Activated CD8-positive, alpha-beta memory T cell treated with anti-CD3 and anti-CD28 coated beads, Interleukin-2, amount 10 ng/mL, durations not matched to agents 7 days and 5 days (primary cell): ENCODE measurements at places on chromosomes 7 and 10. TPM values are rescaled to one million over a fixed set of nuclear protein-coding genes. Genes with fewer than 3 reads are reported as not detected.
A peak's percentile ranks its signal among the peaks of the same experiment; 100 is the strongest.

The ADCYAP1R1 gene
- total RNA-seq, result not detected

The GATA3 gene
- 83.4 TPM for total RNA-seq

The CUZD1 gene
- total RNA-seq, result 3.6 TPM

The CCDC172 gene
- total RNA-seq, result not detected

DNA sequence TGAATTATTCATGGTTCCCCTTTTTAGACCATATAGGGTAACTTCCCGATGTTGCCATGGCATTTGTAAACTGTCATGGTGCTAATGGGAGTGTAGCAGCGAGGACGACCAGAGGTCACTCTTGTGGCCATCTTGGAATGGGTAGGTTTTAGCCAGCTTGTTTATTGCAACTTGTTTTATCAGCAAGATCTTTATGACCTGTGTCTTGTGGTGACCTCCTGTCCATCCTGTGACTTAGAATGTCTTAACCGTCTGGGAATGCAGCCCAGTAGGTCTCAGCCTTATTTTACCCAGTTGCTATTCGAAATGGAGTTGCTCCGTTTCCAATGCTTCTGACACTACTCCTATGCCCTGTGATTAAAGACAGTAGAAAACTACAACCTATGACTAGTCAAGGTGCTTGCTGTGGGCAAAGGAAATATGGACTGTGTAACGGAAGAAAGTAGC, 18.8 kb upstream of the PAXIP1 start:
- no peak overlapping the region for H3K4me3 ChIP-seq
- no peaks in the 10 kb centered on the region for H3K4me1 ChIP-seq
- no peak for DNase-seq
- H3K27ac ChIP-seq, result no peak overlapping the region
- H3K27me3 ChIP-seq, result peaks cover 7% of the 10 kb centered on the region

- DNase-seq, result no peak
- no peaks in the 10 kb centered on the region for H3K27me3 ChIP-seq
- H3K4me1 ChIP-seq, result peaks cover 14% of the 10 kb centered on the region
- H3K27ac ChIP-seq, result no peak overlapping the region
Measured at GRCh38 chr10:97234400-97234799, 48.6 kb upstream of the SLIT1 start.

- H3K27me3 ChIP-seq, result peaks cover 3% of the 10 kb centered on the region
- DNase-seq, result no peak
- H3K4me3 ChIP-seq, result no peak overlapping the region
- no peak overlapping the region for H3K27ac ChIP-seq
- H3K4me1 ChIP-seq, result no peaks in the 10 kb centered on the region
- H3K36me3 ChIP-seq, result no peaks in the 10 kb centered on the region
Measured at GRCh38 chr10:75646218-75646915, 214.9 kb downstream of the LRMDA start.

DNA sequence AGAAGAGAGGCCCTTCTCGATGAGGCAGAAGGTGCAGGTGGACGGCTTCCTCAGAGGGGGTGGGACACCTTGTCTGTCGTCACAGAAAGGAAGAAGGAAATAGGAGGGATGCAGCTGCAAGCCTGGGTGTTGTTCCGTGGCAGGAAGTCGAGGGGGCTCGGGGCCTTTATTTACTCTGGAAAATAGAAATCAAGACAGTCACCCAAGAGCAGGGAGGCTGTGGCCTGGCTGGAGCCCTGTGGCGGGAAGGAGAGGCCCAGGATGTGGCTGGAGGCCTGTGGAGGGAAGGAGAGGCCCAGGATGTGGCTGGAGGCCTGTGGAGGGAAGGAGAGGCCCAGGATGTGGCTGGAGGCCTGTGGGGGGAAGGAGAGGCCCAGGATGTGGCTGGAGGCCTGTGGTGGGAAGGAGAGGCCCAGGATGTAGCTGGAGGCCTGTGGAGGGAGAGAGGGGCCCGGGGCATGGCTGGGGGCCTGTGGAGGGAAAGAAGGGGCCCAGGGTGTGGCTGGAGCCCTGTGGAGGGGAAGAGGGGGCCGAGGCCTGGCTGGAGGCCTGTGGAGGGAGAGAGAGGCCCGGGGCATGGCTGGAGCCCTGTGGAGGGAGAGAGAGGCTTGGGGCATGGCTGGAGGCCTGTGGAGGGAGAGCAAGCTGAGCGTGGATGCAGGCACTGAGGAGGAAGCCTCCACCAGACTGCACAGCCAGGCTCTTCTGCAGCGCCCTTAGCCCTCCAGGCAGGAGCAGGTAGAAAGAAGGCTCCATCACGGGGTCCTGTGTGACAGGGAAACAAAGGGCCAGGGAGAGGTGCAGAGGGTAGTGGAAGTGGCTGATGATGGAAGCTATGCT, 97.3 kb upstream of the SFMBT2 start:
- peak; percentile 89 for DNase-seq
- H3K36me3 ChIP-seq, result peaks cover 61% of the 10 kb centered on the region
- H3K27me3 ChIP-seq, result peaks cover 4% of the 10 kb centered on the region
- peaks cover 71% of the 10 kb centered on the region for H3K4me1 ChIP-seq
- H3K27ac ChIP-seq, result peak overlapping the region; percentile 96

DNA sequence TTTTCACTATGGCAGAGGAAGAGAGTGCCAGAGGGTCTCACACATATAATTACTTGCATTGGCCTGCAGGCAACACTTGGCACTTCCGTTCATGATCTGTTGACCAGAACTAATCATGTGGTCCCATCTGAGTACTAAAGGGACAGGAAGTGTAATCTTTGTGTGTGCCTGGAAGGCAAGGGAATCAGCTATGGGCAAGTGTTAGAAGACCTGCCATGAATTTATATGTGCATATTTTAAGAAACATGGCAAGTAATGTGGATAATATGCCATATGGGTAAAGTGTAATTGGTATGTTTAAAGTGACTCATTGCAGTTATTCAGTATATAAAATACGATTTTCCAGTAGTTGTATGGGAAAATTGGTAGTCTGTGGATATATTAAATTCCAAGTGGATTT, 46.1 kb downstream of the CCSER2 start:
- H3K27ac ChIP-seq, result no peak overlapping the region
- peaks cover 33% of the 10 kb centered on the region for H3K36me3 ChIP-seq
- no peak overlapping the region for H3K4me3 ChIP-seq
- DNase-seq, result no peak
- peaks cover 31% of the 10 kb centered on the region for H3K4me1 ChIP-seq

- no peaks in the 10 kb centered on the region for H3K4me1 ChIP-seq
- no peak overlapping the region for H3K4me3 ChIP-seq
- DNase-seq, result no peak
- H3K27me3 ChIP-seq, result peaks cover 11% of the 10 kb centered on the region
- H3K27ac ChIP-seq, result no peak overlapping the region
Measured at GRCh38 chr10:124892031-124892430, 49.9 kb upstream of the ZRANB1 start.

DNA sequence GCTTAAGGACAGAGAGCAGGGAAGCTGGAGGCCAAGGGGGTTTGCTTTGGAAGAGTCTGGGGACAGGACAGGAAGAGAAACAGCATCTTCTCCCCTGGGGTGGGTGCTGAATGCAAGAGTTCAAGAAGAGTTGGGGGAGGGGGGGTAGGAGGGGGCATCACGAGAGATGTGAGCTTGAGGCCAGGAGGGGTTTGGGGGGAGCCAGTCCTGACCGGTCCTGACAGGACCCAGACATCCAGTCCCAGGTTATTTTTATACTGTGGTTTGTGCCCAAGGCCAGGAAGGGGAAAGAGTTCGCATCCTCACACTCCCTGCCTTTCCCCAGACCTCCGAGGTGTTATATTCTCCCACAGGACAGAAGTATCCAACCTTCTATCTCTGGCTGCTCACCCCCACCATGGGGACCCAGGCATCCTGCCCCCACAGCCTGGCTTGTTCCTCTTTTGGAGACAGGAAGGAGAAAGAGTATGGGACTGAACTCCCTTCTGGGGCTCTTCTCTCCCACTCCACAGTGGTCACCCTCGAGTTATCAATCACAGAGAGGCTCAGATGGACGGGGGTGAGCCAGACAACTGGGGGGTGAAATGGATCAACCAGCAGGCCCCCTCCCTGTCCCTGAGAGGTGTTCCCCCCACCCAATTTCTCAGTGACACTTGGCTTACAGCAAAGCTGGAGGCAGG, 2.8 kb downstream of the TSC22D4 start:
- peak overlapping the region; percentile 84 for H3K27ac ChIP-seq
- H3K36me3 ChIP-seq, result peaks cover 39% of the 10 kb centered on the region
- H3K27me3 ChIP-seq, result no peaks in the 10 kb centered on the region
- peaks cover 42% of the 10 kb centered on the region for H3K4me1 ChIP-seq
